ENCODE measurements at places on chromosomes 1 and 21. TPM values are rescaled to one million over a fixed set of nuclear protein-coding genes. Genes with fewer than 3 reads are reported as not detected.

- no peaks in the 10 kb centered on the region for H3K36me3 ChIP-seq
- H3K27me3 ChIP-seq: no peaks in the 10 kb centered on the region
- H3K4me3 ChIP-seq: no peak overlapping the region
- peak overlapping the region; percentile 78 for H3K27ac ChIP-seq
Observed at GRCh38 chr1:239807361-239807760, 284.3 kb upstream of the FMN2 start.

DNA sequence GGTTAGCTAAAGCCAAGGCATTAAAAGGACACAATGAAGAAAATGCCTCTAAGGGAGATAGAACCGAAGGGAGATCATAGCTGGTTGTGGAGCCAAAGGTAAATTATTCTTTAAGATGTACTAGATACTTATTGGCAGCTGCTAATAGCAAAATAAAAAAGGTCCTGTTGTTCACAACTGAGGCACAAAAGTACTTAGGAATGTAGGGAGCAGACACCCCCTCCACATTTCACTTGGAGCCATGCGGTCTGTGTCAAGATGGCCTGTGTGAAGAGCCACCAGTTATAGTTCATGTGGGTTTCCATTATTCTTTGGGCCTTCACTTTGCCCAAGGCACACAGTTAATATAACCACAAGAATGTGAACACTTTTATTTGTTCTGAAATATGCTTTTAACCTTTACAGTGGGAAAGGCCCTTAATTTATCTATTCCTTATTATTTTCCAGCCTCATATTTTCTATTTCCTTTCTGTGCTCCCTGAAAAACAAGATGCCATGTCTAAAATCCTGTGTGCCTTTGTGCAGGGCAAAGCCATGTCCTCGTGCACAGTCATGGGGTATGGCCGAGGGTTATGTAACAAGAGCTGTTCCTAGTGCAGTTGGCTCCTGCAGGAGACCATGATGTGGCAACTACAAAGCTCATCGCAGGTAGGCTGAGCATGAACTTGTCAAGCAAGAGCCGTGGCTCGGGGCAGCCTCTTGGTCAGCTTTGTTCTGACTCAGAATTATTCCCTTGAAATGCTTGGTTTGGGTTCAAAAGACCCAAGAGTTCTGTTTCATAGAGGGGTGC lies 16.2 kb upstream of the WDR26 start:
- no peak overlapping the region for H3K4me3 ChIP-seq
- no peak for DNase-seq
- H3K4me1 ChIP-seq: no peaks in the 10 kb centered on the region

Gene S100A1
- polyA plus RNA-seq: 0.18 TPM

GRCh38 chr1:232090816-232091215 lies 464.2 kb downstream of the DISC1 start:
- H3K4me3 ChIP-seq: no peak overlapping the region
- H3K27ac ChIP-seq: no peak overlapping the region
- no peaks in the 10 kb centered on the region for H3K27me3 ChIP-seq
- H3K4me1 ChIP-seq: no peaks in the 10 kb centered on the region
- peak; percentile 12 for DNase-seq

- peaks cover 6% of the 10 kb centered on the region for H3K4me1 ChIP-seq
- H3K27ac ChIP-seq: peak overlapping the region; percentile 89
- no peak overlapping the region for H3K4me3 ChIP-seq
- H3K36me3 ChIP-seq: no peaks in the 10 kb centered on the region
- no peak for DNase-seq
- H3K27me3 ChIP-seq: no peaks in the 10 kb centered on the region
Observed at GRCh38 chr1:172287208-172287607, 133.3 kb upstream of the C1orf105 start.

- peak overlapping the region; percentile 99 for H3K27ac ChIP-seq
- no peak for DNase-seq
- H3K36me3 ChIP-seq: peaks cover 48% of the 10 kb centered on the region
- H3K27me3 ChIP-seq: no peaks in the 10 kb centered on the region
Observed at GRCh38 chr1:201781437-201781836, 47.5 kb upstream of the IPO9 start.

Gene STPG1
- polyA plus RNA-seq: 8.6 TPM

All from SK-N-SH (cell line).